ENCODE measurements at places on chromosomes 2 and 18.
A peak's percentile ranks its signal among the peaks of the same experiment; 100 is the strongest.

- DNase-seq, result no peak
Observed at GRCh38 chr2:892892-893291, 57.8 kb upstream of the SNTG2 start.

GRCh38 chr2:142819411-142819810, 58.1 kb upstream of the KYNU start:
- DNase-seq, result no peak

- DNase-seq, result no peak
Observed at GRCh38 chr2:237879991-237880560, 20.7 kb downstream of the RAMP1 start.

DNA sequence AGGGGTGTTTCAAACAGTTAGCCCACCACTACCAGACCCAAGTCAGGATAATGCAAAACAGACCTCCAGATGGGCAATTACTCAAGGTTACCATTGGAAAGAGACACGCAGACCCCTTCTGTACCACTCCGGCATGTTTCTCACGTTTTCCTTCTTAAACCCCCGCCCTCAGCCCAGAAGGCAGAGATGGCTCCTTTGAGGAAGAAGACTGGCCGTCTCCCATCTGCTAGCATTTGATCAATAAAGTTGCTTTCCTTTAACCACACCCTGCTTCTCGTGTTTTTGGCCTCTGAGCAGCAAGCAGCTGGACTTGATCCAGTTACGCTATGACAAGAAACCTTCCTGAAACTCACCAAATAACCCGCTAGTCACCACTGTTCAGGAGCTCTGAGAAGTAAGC, 1012.4 kb upstream of the GYPC start:
- DNase-seq, result no peak

- DNase-seq, result no peak
Observed at GRCh38 chr2:214807653-214808052, 1.8 kb downstream of the BARD1 start.

GRCh38 chr2:3959372-3959771, 256.0 kb downstream of the DCDC2C start:
- DNase-seq, result peak; percentile 65

DNA sequence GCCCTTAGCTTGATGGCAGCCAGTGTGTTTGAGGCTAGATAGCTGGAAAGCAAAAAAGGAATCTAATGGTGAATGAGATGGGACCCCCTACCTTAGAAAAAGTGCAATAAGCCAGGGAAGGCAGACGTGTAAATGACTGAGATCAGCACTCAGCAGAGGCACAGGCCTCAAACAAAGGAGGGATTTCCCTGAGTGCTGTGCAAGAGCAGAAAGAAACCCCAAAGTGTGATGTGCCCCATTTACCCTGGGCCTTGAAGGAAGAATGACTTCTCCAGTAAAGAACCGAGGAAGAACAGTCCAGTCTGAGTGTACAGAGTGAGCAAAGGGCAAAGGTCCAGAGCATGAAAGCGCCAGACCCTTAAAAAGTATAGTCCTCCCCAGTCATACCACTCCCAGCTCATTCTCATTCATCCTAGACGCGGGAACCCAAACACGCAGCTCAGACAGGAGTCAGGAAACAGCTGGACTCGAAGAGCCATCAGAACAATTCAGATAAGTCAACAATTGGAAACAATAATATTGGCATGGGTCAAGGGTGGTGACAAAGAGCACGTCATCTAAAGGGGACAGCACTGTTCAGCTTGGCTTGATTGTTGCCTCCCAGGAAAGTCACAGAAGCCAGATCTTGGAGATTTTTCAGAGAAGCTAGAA, 121.7 kb downstream of the INO80D start:
- DNase-seq, result no peak

- peak; percentile 25 for DNase-seq
Observed at GRCh38 chr2:38093527-38094165, 17.7 kb upstream of the CYP1B1 start.

DNA sequence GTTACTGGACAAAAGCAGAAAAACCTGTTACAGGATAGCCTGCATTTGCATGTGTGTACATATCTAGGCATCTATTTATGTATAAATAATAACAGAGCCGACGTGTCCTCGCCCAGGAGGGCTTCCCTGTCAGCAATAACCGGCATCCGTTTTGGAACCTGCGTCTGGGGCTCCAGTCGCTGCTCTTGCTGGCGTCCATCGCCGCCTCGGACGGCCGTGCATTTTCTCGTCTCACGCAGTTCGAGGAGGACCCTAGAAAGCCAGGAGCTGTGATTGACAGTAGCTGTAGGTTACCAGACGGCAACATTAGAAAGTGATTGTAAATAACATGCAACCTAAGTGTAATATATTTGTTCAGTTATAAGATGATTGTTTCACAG, 132.6 kb downstream of the NFATC1 start:
- no peak for DNase-seq

- no peak for DNase-seq
Observed at GRCh38 chr2:15195813-15196212, 365.3 kb downstream of the NBAS start.

DNA sequence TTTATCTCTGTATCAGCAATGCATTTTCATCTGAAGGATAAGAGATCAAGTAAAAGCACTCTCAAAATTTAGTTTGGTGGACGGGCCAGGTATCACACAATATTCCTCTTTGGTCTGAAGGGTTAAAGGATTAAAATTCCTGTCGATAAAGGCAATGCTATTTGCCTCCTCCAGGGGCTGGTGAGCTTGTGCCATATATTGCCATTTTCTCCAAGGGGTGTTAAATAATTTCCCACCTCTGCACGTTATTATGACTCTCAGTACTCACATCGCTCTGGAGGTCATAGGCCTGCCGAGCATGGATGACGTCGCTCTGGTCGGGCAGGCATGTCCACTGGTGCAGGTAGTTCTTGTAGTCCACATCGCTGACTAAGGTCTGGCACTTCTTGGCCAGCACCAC, 94.2 kb downstream of the NEB start:
- DNase-seq, result no peak

- peak; percentile 18 for DNase-seq
Observed at GRCh38 chr18:42174909-42175308, 219.9 kb downstream of the PIK3C3 start.

DNA sequence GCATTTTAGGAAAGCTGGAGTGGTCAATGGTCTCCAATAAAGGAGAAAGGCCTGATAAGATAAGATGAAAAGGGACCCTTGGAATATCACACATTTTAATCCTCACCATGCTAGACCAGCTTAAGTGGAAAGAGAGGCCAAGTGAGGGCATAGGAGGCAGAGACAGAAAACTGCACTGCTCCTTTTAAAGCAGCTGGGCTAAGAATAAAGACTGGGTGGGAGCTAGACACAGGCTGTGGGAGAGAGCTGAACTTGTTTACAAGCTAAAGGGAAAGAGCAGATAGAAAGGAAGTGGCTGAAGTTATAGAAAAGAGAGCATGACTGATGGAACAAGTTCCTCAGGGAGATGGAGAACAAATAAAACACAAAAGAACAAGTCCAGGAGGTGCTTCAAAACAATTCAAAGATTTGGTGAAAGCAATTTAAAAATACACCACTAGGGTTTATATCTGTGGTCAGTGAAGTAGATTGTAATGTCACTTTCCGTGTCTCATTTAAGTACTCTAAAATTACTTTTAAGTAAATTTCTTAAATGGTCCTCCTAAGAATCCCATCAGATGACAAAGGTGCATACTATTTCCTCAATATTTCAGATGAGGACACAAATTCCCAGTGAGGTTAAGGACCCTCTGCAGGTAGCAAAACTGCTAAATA, 7.5 kb downstream of the COL5A2 start:
- no peak for DNase-seq

DNA sequence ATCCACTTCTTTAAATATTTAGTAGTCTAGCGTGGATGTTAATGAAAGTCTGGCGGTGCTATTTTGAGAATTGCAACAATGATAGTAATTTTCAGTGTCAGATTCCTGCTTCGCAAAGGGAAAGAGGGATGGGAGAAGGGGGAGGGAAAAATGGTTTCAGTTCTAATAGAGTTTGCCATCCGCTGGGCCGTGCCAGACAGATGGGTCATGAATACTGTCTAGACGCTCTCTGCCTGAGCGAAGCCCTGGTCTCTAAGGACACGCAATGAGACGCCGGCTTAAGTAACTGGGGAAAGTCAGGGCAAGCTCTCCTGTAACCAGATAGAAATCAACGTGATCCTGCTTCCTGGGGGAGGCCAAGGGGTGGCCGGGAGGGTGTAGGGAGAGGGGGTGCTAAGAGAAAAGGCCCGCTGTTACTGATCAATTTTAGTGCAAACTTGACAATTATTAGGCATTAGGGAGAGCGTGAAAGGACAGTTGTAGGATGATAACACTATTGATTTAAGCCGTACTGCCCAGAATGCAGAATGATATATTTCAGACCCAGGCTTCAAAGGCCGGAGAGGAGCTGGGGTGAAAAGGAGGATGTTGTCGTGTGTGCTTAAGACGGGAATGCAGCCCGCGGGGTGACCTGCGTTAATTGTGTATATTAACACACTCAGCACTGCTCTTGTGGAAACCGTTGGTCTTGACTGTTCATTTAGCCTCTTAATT, 229.2 kb downstream of the LDLRAD4 start:
- peak; percentile 86 for DNase-seq

DNA sequence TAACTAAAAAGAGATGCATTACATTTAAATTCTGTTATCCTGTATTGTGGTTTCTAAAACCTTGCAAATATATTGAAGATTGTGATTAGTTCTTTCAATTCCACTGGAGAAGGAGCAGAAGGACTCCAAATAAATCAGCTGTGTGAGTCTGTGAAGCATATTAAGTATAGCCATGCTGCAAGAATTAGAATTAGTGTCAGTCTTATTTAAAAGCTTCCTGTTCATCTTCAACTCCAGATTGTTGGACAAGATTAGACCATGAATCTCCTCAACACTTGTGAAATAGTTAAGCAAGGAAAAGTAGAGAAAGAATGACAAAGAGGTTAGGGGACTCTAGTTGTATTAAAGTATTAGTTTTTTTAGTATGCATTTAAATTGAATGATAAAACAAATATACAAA, 92.5 kb upstream of the LRP1B start:
- no peak for DNase-seq

- DNase-seq, result no peak
Observed at GRCh38 chr18:48290162-48290926, 118.8 kb downstream of the ZBTB7C start.

- DNase-seq, result no peak
Observed at GRCh38 chr2:43088143-43089073, 138.0 kb downstream of the ZFP36L2 start.

DNA sequence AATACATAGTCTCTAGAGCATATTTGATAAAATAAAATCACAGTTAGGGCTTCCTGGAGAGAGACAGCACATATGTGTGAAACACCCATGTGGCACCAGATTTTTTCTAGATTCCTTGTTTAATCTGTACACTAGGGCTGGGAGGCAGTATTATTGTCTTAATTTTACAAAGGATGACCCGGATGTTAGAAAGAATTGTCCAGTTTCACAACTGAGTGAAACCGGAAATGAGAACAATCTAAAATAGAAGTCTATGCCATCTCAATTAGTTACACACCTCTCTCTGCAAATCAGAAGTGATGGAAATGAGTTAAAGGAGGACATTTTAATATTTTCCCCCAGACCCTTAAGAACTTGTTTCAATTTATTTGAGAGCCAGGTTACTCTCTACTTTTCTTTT, 463.7 kb upstream of the DSEL start:
- no peak for DNase-seq

DNA sequence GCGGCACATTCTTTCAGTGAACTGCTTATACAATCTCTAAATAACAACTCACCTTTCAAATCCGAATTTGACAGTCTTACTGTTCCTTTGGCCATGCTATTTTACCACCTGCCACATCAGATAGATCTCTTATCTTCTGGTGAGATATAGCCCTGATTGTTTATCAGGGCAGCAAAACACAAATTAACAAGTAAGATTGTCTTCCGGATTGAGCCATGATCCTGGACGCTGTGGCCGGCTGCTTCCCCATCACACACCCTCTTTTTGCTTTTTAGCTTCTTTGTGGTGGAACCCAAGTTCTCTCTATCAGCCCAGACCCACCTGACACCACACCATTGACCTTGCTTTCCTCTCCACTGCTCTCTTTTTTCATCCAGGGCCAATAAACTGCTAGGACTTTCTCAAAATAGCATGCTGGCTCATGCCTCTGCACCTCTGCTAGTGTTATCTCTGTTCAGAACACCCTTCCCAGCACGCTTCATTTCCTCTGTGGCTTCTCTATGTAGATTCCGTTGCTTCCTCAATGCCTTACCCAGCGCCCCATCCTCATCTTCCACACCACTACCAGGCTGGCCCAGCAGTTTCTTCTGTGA, 111.8 kb upstream of the CNTNAP5 start:
- no peak for DNase-seq

- DNase-seq, result no peak
Observed at GRCh38 chr2:119495948-119496347, 28.3 kb downstream of the SCTR start.

- DNase-seq, result no peak
Observed at GRCh38 chr2:112829961-112830681, 6.5 kb downstream of the IL1B start.

DNA sequence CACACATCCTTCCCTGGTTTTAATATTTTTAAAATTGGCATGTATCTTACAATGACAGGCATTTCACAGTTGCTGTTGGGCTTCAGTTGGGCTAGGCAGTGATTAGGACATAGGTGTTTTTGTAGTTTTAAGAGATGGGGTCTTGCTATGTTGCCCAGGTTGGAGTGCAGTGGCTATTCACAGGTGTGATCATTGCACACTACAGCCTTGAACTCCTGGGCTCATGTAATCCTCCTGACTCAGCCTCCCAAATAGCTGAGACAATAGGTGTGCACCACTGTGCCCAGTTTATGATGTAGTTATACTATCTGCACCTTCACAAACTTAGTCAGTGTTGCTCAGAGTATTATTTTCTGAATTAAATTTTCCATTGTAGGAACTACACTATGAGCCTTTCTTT, 43.3 kb downstream of the PCARE start:
- no peak for DNase-seq

- peak; percentile 88 for DNase-seq
Observed at GRCh38 chr2:231297108-231297908, 98.2 kb upstream of the B3GNT7 start.

- DNase-seq, result peak; percentile 57
Observed at GRCh38 chr2:62304429-62305417, 108.8 kb downstream of the B3GNT2 start.

- DNase-seq, result no peak
Observed at GRCh38 chr2:45074713-45075112, 65.5 kb upstream of the SIX2 start.

DNA sequence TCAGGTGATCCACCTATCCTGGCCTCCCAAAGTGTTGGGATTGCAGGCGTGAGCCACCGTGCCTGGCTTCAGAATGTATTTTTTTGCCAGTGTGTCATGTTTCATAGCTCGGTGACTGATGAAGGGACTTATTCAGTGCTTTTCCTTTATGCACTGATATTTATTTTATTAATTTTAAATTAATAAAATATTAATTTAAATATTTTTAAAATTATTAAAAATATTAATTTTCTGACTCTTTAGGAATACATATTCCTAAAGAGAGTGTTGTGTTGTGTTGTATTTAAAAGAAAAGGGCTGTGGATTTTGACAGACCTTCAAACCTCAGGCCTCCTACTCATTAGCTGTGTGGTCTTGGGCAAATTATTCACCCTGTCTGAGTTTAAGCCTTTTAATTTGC, 22.3 kb downstream of the RAB27B start:
- DNase-seq, result no peak

- no peak for DNase-seq
Observed at GRCh38 chr2:99317161-99317872, 16.3 kb upstream of the LYG1 start.

GRCh38 chr2:230715201-230715600, 2.6 kb downstream of the CAB39 start:
- DNase-seq, result no peak
